CD8-positive, alpha-beta memory T cell (primary cell): ENCODE measurements at places on chromosomes 4 and X. TPM values are rescaled to one million over a fixed set of nuclear protein-coding genes. Genes with fewer than 3 reads are reported as not detected.

- no peaks in the 10 kb centered on the region for H3K4me1 ChIP-seq
- no peak within 1 kb of the TSS for H3K27ac ChIP-seq
- no peaks in the 10 kb centered on the region for H3K36me3 ChIP-seq
Observed at GRCh38 chrX:53048169-53049126, at the start of gene GPR173. Gene GPR173, plus strand, starts transcription at chrX:53048789. Its CDS starts 27,833 bp downstream, at chrX:53076622.

GRCh38 chrX:72143609-72143907 lies 11.8 kb upstream of the RTL5 start:
- no peak for DNase-seq
- H3K36me3 ChIP-seq, result no peaks in the 10 kb centered on the region
- no peak overlapping the region for H3K4me3 ChIP-seq

GRCh38 chr4:48708610-48709009 lies 71.5 kb downstream of the FRYL start:
- H3K27ac ChIP-seq, result no peak overlapping the region
- H3K4me3 ChIP-seq, result no peak overlapping the region
- no peaks in the 10 kb centered on the region for H3K4me1 ChIP-seq
- H3K27me3 ChIP-seq, result no peaks in the 10 kb centered on the region
- H3K36me3 ChIP-seq, result peaks cover 4% of the 10 kb centered on the region
- DNase-seq, result no peak

GRCh38 chrX:123846577-123847038 lies 13.2 kb upstream of the XIAP start:
- H3K4me1 ChIP-seq, result no peaks in the 10 kb centered on the region
- DNase-seq, result no peak
- no peak overlapping the region for H3K4me3 ChIP-seq

DNA sequence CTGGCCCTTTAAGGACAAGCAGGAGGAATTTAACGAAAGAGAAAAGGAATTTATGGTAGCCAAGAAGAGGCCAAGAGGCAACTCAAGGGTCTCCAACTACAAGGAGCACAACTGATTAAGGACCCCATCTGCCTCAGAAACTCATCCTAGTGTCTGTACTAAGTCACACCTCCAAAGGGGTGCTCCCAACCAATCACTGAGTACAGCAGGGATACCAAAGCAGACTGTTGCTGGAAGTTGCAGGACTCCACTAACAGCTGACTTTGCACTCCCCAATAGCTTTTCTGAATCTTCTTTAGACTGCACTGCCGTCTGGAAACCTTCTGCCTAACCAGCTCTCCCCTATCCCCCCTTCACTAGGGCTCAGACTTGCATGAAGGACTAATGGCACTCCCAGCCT lies 50.6 kb downstream of the ATP11C start:
- H3K27me3 ChIP-seq, result no peaks in the 10 kb centered on the region
- H3K4me3 ChIP-seq, result no peak overlapping the region
- no peaks in the 10 kb centered on the region for H3K4me1 ChIP-seq
- no peaks in the 10 kb centered on the region for H3K36me3 ChIP-seq
- DNase-seq, result no peak

GRCh38 chr4:15378062-15378461 lies 49.8 kb upstream of the C1QTNF7 start:
- DNase-seq, result no peak
- H3K4me3 ChIP-seq, result no peak overlapping the region
- no peaks in the 10 kb centered on the region for H3K27me3 ChIP-seq

- H3K4me1 ChIP-seq, result no peaks in the 10 kb centered on the region
- no peaks in the 10 kb centered on the region for H3K27me3 ChIP-seq
- no peak overlapping the region for H3K27ac ChIP-seq
- H3K36me3 ChIP-seq, result no peaks in the 10 kb centered on the region
- DNase-seq, result no peak
Observed at GRCh38 chr4:60682901-60683300, 517.2 kb upstream of the ADGRL3 start.

ARMCX1 gene
- 2.1 TPM for total RNA-seq

NKRF gene
- total RNA-seq, result 28.4 TPM

CTAG1A gene
- total RNA-seq, result not detected
